ENCODE measurements at places on chromosomes 16 and 17. TPM values are rescaled to one million over a fixed set of nuclear protein-coding genes. Genes with fewer than 3 reads are reported as not detected.

Gene ITGAD
- not detected for total RNA-seq

Gene PLA2G10
- total RNA-seq: not detected

Gene AP1G1
- 75.0 TPM for total RNA-seq

Gene FBXW10B
- 0.62 TPM for total RNA-seq

Gene SEZ6L2
- 2.1 TPM for total RNA-seq

Gene MYH3
- 0.77 TPM for total RNA-seq

Gene C1QL1
- total RNA-seq: 0.37 TPM

Gene PNMT
- total RNA-seq: 0.22 TPM

Gene CFAP52
- 0.11 TPM for total RNA-seq

Gene PLLP
- total RNA-seq: 0.12 TPM

Gene TMC8
- total RNA-seq: not detected

Gene ALDH3A1
- not detected for total RNA-seq

Gene ACSM3
- total RNA-seq: 0.77 TPM

Gene TBC1D3B
- 2.5 TPM for total RNA-seq

Gene TPSD1
- total RNA-seq: not detected

Gene ADAP2
- 3.0 TPM for total RNA-seq

Gene HAP1
- total RNA-seq: under 0.01 TPM

All from uterine smooth muscle cell (primary cell).